ENCODE measurements at places on chromosomes 2 and 18.
A peak's percentile ranks its signal among the peaks of the same experiment; 100 is the strongest.

DNA sequence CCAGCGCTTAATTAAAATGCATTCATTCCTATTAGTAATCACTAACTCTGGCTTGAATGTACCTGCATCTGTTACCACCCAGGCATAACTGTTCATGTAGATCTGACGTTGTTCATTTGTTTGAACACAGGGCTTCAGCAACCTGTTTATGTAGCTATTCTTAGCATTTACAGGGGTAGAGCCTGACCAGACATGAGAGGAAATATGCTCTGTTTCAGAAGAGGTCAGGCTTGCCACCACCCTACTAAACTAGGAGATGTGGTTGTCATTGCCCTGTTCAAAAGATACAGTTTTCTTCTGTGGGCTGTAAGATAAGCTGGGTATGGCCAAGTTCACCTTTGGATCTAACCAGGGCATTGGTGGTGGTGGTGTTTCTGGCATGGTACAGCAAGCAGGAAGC is 8.8 kb downstream of the MGAT5 start:
- DNase-seq, result no peak

DNA sequence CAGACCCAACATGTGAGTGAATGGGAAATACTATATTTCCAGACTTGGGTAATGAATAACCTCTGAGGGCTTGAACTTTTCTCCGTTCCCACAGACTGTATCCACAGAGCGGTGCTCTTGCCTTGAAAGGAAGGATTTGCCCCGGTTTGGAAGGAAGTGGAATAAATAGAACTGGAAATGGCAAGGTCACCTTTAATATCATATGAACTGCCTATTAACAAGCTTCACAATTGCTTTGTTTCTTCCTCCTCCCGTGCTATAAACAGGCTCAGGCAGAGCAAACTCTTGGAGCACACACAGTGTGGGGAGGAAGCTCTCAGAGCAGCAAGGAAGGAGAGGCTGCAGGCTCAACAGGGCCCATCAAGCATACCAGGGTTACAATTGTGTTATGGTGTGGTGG is 28.5 kb upstream of the DARS1 start:
- DNase-seq, result peak; percentile 35

- no peak for DNase-seq
These were observed 28.1 kb upstream of the SATB2 start for GRCh38 chr2:199485732-199486335.

DNA sequence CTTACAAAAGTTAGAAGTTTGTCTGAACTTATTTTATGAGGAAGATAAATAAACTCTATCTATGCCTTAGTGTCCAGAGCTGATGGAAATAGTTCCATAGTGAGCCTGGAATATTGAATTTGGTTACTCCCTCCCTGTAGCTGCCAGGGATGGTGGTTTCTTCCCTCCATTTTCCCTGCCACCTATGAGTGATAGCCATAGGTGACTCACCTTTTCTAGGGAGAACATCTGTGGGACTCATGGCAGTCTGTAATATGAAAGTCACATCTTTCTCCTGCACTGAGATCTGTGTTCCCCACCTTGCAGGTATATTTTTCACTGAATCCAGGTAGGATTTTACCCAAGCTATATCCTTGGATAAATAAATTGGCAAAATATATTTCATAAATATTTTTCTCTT is 148.8 kb downstream of the TPGS2 start:
- DNase-seq, result no peak

DNA sequence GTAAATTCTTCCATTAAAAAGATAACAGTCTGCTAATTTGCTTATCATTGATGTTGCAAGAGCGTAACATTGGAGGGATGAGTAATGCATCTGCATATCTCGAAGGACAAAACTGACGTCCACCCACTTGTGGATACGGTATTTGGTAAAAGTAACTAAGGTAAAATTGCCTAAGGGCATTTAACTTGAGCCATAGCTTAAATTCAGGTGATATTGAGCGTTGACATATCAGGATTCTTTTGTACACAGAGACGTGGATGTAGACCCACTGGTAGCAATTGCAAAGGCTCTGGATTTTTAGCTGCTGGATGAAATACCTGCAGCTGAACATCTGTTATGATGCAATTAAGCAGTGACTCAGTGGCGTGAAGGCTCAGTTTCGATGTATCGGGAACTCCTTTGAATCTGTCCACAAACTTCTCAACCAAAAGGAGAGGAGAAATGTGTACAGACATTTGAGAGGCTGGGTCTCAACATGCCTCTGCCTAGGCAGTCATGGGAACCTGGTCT is 119.3 kb downstream of the SPTBN1 start:
- DNase-seq, result no peak

DNA sequence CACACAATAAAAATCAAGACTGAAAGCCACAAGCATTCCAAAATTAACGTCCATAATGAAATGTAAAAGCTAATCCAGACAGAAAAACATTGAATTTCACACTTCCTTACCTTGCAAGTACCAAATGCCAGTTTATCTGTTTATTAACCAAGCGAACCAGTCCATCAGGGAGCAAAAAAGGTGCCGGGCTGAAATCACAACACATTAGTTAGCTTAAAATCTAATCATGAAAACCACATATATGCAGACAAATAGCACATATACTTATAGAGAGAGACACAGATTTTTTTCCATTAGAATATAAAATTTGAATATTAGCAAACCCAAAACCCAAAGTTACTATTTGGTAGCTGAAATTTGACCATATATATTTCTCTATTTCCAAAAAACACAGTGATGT is 7.2 kb downstream of the NBAS start:
- DNase-seq, result no peak

GRCh38 chr2:118309257-118309945 is 221.1 kb downstream of the INSIG2 start:
- DNase-seq, result no peak
